Stimulated activated CD4-positive, alpha-beta T cell treated with anti-CD3 and anti-CD28 coated beads, Interleukin-1b, Interleukin-23, amount 100 ng/mL, for 24 hours (primary cell): ENCODE measurements at places on chromosomes 5 and 9.

- no peak for DNase-seq
These were observed 443.0 kb downstream of the ACTL7B start for GRCh38 chr9:108412755-108413154.

- no peak for DNase-seq
These were observed 521.2 kb downstream of the CHSY3 start for GRCh38 chr5:130425424-130425823.

DNA sequence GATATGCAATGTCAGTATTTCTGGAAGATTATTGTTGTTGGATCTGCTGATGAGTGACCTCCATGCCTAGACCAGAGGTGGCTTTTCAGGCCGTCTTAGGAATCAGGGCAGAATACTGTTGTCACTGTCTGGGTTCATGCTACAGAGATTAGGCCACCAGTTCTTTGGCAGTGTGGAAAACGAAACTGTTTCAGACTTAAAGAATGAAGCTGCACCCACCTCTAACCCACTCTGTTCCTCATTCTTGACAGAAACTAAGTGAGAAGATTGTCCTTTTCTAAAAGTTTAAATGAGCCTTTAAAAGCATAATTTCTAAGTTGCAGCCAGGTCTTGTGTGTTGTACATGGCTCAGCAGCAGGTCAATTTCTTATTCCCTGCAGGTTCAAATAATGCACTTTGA is 444.3 kb downstream of the ENC1 start:
- DNase-seq, result no peak

GRCh38 chr5:116673453-116673852 is 98.8 kb upstream of the SEMA6A start:
- DNase-seq, result no peak

DNA sequence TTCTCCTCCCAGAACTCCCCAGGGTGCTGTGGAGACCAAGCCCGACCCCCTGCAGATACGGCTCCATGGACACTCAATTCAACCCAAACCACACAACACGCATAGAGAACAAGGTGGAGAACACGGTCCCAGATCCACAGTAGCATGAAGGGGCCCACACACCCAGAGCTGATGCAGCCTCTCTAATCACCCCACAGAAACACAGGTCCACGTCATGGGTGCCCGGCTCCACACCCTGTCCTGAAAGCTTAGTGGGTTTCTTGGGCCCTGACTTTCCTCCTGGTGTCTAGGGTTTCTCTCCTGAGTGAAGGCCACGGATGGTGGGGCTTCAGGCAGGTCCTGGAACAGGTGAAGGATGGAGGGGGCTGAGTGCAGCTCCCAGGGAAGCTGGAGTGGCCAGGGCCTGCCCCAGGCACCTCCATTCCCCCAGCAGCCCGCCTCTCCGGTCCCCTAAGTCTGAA is 1.5 kb upstream of the SLC23A1 start:
- DNase-seq, result no peak

DNA sequence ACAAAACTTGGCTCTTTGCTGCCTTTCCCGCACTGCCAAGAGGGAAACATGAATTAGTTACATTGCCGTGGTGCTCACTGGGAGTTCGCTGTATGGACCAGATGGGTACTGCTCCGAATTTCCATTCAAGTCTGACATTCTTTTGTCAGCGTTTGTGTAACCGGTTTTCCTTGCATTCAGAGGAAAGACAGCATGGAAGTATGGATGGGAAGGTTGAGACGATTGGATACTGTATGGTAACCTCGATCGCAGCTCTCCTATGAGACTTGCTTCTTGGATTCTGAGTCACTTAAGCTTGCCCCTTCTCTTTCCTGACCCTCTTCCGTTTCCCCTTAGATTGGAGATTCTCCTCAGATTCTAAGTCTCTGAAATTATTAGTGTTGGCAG is 625 bp upstream of the UBLCP1 start:
- no peak for DNase-seq

DNA sequence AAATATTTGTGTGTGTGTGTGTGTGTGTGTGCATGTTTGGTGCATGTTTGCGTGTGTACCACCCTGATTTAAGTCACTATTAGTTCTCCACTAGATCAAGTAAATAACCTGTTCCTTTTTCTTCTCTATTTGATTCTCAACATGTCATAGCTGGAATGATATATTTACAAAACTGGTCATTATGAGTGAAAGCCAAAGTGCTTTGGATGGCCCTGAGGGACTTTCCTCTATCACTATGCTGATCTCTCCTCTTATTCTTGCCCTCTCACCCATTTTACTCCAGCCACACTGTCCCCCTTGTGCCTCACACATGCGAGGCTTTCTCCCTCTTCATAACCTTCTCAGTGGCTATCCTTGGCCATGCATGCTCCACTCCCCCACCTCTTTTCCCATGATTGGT is 144.6 kb upstream of the NMUR2 start:
- DNase-seq, result no peak

GRCh38 chr5:97836816-97837215 is 653.8 kb upstream of the RIOK2 start:
- no peak for DNase-seq

GRCh38 chr5:125337294-125337693 is 590.9 kb upstream of the ZNF608 start:
- DNase-seq, result no peak

- DNase-seq, result no peak
These were observed 17.1 kb downstream of the STC2 start for GRCh38 chr5:173310861-173311785.

DNA sequence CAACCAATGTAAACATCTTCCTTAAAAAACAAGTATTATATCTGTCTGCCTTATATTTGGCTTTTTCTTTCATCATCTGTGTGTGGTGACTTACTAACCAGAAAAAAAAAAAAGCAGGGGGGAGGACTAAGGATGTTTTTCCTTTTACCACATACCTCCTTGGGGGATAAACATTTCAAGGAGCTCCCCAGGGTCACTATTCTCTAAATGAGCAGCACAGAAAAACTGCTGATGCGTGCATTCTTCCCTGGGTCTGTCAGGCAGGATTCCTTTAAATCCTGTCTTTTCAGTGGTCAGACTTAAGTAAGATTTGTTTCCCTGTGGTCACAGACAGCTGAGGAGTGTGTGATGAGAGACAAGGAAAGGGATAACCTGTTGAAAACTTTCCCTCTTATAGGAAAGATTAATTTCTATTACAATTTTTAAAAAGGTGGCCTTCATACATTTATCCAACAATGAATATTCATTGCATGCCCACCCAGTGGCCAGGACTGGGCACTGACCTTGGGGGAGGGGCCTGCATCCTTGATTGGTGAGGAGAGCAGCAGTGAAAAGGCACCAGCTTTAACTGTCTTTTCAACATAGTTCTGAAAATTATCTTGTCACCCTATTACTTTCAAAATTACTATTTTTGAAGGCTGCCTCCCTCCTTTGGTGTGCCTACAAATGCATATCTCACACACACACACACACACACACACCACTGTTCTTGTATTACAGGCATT is 123.1 kb downstream of the TLE4 start:
- no peak for DNase-seq

- no peak for DNase-seq
These were observed 54.5 kb downstream of the C9orf152 start for GRCh38 chr9:110153431-110153830.

GRCh38 chr5:56699538-56699937 is 115.8 kb upstream of the MAP3K1 start:
- no peak for DNase-seq

- no peak for DNase-seq
These were observed 58.4 kb downstream of the ARHGEF37 start for GRCh38 chr5:149639737-149640136.

GRCh38 chr5:177008716-177009115 is 2.1 kb upstream of the UIMC1 start:
- no peak for DNase-seq

GRCh38 chr9:111381006-111381405 is 51.0 kb upstream of the OR2K2 start:
- no peak for DNase-seq

DNA sequence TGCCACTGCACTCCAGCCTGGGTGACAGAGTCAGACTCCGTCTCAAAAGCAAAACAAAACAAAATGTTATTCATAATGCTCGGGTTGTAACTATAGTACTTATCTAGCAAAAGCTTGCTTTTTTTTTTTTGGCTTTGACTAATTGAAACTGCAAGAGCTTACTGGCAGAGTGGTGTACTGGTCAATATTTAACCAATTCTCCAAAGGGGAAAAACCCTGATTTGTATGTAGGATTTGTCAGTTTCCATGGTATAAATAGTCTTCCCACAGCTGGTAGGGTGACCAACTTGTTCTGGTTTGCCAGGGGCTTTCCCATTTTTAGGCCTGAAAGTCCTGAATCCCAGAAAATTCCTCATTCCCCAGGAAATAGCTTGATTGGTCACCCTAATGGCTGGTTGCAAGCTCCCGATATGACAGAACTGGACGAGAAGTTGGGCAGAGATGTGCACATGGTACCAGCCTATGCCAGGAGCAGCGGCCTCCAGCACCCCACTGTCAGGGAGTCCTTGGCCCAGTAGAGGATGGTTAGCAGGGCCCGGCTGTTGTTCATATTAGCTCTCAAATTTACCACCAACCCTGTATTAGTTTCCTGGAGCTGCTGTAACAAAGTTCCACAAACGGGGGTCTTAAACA is 58.0 kb downstream of the FXN start:
- DNase-seq, result no peak

GRCh38 chr5:60779466-60779865 is 64.6 kb downstream of the ELOVL7 start:
- DNase-seq, result no peak

DNA sequence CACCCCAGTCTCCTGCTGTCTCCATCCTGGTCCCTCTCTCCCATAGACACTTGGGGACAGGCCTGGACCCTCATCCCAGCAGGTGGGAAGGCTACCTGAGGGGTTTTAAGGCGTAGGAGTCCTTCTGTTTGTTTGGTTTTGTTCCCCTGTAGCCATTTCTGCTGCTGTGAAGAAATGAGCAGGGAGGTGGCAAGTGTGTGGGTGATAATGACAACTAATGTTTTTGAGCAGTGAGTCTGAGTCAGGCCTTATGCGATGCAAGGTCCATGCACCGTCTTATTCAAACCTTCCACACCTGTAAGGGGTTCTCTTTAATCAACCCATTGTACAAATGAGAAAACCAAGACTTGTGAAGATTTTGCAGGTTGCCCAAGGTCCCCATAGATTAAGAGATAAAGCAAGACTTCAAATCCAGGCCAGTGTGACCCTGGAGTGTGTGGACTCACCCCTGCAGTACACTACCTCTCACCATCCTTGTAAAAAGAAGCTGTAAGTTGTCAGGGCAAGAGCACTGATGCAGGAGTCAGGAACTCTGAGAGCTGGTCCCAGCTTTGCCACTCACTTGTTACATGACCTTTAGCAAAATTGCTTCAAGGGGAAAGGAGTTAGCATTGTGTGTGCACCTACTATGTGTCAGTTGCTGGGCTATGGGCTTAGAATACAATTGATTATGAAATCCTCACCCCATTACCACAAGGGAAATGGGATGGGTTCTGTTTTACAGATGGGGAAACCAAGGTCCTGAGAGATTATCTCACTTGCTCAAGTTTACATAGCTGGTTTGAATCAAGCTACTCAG is 7.6 kb downstream of the PCDH12 start:
- no peak for DNase-seq

GRCh38 chr9:137534256-137535119 is 15.7 kb downstream of the PNPLA7 start:
- DNase-seq, result no peak

DNA sequence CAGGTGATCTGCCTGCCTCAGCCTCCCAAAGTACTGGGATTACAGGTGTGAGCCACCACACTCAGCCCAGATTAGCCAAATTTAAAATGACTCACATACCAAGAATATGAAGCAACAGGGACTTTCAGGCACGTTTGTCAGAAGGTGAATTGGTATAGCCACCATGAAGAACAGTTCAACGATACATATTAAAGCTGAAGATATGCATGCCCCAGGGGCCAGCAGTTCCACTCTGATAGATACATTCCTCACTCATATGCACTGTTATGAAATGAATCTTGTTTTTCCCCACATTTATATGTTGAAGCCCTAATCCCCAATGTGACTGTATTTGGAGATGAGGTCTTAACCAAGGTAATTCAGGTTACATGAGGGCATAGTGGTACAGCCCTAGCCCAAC is 22.5 kb downstream of the SLC35D2 start:
- DNase-seq, result no peak

DNA sequence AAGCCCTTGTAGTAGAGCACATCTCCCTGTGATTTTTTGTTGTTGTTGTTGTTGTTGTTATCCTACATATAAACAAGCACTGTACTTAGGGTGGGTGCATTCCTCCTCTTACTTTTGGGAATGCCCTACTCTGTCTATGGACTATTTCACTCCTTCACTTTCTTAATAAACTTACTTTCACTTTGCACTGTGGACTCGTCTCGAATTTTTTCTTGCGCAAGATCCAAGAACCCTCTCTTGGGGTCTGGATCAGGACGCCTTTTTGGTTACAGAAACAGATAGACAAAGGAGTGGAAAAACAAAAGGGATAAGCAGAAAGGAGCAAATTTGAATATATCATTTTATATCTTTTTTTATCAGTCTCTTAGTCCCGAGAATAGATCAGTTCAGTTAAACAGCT is 14.4 kb upstream of the PAIP1 start:
- DNase-seq, result no peak

DNA sequence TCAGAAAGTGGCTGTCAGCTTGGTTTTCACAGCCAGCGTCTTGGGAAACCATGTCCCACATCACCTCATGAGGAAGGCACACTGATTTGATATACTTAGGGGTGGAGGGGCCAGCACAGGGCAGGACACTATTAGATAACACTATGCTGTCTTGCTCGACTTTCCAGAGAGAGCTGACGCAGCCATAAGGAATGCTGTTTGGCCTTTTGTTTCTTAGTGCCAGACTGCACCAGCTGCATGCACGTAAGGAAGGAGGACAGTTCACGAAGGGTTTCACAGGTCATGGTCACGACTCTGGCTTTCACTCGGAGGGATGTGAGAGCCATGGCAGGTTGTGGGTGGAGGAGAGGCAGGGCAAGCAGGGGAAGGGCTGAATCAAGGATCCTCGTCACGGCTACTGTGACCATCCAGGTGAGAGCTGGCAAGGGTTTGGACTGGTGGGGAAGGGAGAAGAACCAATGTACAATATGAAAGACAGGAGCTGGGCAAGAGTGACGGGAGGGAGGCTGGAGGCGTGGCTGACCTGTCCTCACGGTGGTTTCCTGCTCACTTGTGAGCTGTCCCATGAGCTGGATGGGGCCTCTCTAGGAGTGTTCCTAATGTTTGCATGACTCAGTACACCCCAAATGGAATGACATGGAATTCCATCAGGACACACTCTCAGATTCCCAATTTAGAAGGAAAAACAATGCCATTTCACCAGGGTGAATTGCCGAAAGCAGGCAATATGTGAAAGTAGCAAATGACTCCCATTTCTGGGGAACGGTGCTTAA is 61.7 kb downstream of the OTULIN start:
- DNase-seq, result no peak

GRCh38 chr5:159301466-159301865 is 28.8 kb downstream of the IL12B start:
- DNase-seq, result no peak
